ENCODE measurements at places on chromosomes 7 and 10. TPM values are rescaled to one million over a fixed set of nuclear protein-coding genes. Genes with fewer than 3 reads are reported as not detected.

Gene CCL24
- not detected for total RNA-seq

Gene FBH1
- total RNA-seq: 79.6 TPM

Gene IFIT1B
- not detected for total RNA-seq

Gene CLDN15
- 3.5 TPM for total RNA-seq

Gene NCF1
- not detected for total RNA-seq

Gene NODAL
- not detected for total RNA-seq

Gene NEURL1
- total RNA-seq: not detected

Gene ZNF425
- 1.1 TPM for total RNA-seq

Gene PRSS37
- not detected for total RNA-seq

Gene TDRD1
- not detected for total RNA-seq

Gene PRKCQ
- total RNA-seq: not detected

Gene SHTN1
- total RNA-seq: 1.6 TPM

Gene TLL2
- total RNA-seq: not detected

Gene VGF
- 0.53 TPM for total RNA-seq

Gene AKR1C8
- total RNA-seq: not detected

Gene TACC2
- 9.5 TPM for total RNA-seq

Gene ATOH7
- total RNA-seq: not detected

Gene VAX1
- total RNA-seq: not detected

Gene NCOA4
- 152 TPM for total RNA-seq

Gene WEE2
- not detected for total RNA-seq

Gene LIPK
- total RNA-seq: not detected

All from myometrial cell (primary cell).